ENCODE measurements at places on chromosomes 16 and 17. TPM values are rescaled to one million over a fixed set of nuclear protein-coding genes. Genes with fewer than 3 reads are reported as not detected.

- DNase-seq, result no peak
These were observed 17.2 kb downstream of the PRKCB start for GRCh38 chr16:23852794-23853562.

DNA sequence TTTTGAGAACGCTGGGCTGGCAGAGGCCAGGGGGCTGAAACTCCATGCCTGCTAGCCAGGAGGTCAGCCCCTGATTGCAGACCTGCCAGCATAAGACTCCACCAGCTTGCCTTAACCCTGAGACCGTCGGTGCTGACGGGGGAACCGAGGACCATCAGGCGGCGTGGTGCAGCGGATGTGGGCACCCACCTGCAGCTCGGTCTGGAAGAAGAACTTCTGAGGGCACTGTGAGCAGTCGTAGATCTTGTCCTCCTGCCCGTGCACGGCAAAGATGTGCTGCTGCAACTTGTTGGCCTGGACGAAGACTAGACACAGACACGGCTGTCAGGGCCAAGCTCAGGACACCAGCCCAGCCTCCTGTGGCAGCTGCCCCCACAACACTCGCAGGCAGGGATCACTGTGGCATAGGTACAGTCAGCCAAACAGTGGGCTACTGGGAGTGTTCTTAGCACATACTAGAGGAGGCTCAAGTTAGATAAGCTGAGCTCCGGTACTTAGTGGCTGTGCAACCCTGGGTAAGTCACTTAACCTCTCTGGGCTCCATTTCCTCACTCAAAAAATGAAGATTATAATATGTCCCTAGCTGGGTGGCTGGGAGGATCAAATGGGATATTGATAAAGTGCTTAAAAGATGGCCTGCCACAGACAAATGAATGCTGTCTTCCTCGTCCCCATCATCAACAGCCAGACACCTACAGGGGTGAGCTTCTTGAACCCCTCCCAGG lies 150.0 kb downstream of the C16orf78 start:
- DNase-seq, result no peak

DNA sequence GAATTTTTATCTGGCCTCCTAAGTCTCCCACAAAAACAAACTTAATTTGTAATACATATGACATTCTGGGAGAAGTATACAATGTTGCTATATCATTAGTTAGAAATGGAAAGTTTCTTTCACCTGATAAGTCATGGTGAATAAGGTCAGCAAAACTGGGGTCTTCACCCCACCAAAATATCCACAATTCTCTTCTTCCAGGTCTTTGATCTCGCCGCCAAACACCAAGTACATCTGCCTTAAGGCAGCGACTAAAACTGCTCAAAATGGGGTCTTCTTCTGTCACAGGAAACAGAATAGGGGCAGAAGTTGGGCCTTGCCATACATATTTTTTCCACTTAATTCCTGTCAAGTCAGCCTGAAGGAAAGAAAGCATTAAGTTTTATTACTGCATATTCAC lies 2.1 kb downstream of the MED13 start:
- no peak for DNase-seq

DNA sequence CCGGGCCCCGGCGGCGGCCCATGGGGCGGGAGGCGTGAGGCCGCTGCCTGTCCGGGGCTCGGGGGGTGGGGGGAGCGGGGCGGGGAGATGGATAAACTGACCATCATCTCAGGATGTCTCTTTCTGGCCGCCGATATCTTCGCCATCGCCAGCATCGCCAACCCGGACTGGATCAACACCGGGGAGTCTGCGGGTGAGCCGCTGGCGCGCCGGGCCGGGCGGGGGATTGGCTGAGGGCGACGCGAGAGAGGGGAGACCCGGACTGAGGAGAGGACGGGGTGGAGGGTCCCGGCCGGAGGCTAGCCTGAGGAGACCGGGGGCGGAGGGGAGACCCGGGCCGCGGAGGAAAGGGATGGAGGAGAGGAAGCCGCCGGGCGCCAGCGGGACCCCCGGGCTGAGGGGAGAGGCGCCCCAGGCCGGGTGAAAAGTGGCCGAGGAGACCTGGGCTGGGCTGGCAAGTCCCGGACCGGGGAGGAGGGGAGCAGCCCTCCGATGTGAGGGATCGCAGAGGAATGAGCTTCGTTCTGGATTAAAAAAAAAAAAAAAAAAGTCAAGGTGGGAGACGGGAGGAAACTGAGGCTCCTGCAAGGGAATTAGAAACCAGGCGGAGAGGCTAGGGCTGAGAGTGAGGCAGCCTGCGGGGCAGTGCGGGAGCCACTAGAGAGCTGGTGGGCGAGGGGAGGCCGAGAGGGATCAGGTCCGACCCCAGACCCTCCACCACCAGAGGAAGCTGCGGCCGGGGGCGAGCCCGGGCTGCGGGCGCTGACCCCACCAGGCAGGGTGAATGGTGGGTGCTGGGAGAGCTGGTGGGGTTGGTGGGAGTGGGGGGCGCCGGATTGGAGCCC lies 526 bp downstream of the MOSMO start:
- DNase-seq, result no peak

DNA sequence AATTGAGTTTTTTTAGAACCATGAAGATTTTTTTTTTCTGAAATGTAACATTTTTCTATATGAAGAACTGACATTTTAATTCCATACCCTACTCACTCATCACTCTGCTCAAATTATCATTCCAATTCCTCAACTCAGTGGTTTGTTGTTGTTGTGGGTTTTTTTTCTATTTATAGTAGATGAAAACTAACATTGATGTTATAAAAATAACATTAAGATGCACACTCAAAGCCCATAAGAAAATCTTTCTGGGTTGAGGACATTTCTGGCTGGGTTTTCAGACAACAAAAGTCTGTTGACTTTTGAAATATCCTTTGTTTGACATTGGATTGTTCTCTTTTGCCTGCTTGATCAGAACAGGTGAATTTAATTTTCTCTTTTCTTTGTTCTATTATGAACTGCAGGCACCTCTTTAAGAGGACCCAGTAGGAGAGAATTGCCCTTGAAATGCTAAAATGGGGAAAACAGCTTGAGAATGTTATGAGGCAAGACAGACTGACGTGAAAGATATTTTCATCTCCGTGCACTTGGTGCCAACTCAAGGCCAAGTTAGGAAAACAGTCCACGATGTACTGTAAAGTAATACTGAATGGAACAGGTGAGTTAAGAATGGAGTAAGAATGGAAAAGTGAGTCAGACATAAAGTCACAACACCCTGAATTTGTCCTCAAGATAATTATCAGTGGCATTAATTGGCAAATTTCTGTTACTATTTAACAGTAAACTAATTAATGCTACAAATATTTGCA lies 16.1 kb upstream of the ABCA5 start:
- no peak for DNase-seq

DNA sequence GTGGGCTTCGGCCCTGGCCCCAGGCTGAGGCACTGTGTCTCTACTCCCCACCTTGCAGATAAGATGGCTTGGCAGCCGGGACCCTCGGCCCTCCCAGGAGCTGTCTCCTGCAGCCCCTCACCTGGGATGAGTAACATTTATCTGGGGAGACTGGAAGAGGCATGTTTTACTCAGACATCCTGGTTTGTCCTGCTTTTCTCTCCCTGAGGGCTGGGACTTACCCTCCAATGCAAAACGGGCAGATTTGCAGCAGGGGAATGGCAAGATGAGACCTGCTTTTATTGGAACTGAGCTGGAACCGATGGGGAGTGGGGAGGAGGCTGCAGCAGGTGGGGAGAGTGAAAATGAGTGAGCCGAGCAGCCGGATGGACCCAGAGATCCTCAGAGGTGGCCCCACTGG lies 27.3 kb upstream of the UBE2G1 start:
- no peak for DNase-seq

- no peak for DNase-seq
These were observed 11.2 kb upstream of the DNAH17 start for GRCh38 chr17:78588258-78589030.

- peak; percentile 6 for DNase-seq
These were observed 4.4 kb downstream of the PRSS22 start for GRCh38 chr16:2853531-2854073.

GRCh38 chr17:45060382-45060796 lies 728 bp upstream of the NMT1 start:
- no peak for DNase-seq

GRCh38 chr16:88639231-88640038 lies 1.1 kb downstream of the IL17C start:
- DNase-seq, result no peak

GRCh38 chr17:1629504-1630310 lies 1.1 kb upstream of the SLC43A2 start:
- DNase-seq, result peak; percentile 73

DNA sequence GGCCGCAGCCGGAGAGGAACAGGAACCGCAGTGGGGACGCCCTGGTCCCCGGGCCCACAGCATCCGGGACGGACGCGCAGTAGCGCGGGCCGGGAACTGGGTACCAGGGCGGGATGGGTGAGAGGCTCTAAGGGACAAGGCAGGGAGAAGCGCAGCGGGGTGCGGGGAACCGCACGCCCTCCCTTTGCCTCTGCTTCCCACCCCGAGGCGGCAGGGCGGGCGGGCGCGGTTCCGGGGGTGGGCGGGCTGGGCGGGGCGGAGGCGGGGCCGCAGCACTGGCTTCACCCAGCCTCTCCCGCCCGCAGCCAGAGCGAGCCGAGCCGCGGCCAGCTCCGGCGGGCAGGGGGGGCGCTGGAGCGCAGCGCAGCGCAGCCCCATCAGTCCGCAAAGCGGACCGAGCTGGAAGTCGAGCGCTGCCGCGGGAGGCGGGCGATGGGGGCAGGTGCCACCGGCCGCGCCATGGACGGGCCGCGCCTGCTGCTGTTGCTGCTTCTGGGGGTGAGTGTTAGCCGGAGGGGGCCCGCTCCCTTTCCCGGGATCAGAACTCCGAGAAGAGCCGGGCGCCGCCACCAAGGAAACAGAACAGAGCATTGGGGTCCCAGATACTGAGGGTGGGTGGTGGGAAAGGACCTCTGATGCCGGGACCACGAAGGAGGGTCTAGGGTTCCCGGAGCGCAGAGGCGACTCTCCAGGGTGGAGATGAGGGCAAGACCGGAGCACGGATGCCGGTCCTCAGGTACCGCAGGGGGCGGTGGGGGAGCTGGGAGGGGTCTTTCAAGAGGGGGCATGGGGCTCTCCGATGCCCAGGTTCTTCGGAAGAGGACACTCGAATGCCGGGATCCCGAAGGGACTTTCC lies at the start of gene NGFR:
Gene NGFR (plus strand): TSS at position 308 of the 856 bp plus-strand sequence. CDS start 125 bp downstream, at position 433.
- DNase-seq, result peak; percentile 47

- DNase-seq, result peak; percentile 96
These were observed 10.2 kb upstream of the PRSS22 start for GRCh38 chr16:2867987-2868789.

DNA sequence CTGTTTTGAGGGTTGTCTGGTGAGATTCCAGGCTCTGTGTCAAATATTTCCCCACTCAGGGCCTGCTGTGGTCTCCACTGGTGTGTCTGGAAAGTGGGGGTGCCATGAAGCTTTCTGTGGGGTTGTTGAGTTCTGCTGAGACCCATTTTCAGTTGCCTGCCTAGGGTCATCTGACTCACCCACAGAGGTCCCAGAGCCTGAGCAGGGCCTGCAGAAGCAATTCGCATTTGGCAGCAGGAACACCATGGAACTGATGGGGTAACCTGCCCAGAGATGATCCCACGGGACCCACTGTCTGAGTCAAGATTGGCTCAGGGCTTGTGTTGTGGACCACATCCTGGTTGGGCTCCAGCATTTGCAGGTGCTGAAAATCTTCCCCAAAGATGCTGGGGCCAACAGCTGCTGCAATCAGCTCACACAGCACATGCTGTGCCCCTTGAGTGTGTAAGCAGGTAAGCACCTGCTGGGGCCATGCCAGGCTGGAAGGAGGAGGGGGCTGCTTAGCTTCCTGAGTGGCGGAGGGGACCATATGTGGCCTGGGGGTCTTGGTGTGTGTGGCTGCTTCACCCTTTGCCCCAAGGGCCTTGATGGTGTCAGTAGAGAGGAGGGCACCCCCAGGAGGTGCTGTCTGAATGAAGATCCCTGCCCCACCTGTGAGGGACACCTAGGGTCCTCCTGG lies 1726.1 kb downstream of the TP53TG3F start:
- DNase-seq, result no peak

DNA sequence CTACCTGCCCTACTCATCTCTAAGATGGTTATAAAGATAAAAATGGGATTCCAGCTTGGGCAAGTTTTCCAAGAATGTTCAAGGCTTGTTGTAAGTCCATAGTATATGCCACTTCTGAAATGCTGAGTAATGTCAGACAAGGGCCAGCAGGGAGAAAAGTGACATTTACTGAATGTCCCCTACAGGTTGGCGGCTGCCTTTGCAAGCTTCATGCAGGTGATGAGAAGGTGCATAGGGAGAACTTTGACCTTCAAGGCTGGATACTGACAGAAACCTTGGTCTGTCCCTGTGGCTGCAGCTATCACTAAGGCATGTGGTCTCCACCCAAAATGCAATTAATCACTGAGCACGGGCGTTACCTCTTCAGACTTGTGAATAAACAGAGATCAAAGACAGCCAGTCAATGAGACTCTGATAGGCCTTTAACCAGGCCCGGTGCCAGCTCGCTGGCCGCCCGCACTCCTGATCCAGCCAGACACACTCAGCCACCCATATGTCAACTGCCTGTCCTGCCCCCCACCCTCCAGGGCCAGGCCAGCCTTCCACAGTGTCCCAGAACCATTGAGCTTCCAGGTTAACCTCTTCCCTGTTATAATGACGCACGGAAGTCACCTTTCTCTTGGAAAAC lies 26.8 kb upstream of the AXIN2 start:
- DNase-seq, result no peak

- DNase-seq, result no peak
These were observed 225.0 kb downstream of the C16orf78 start for GRCh38 chr16:49598383-49599170.

DNA sequence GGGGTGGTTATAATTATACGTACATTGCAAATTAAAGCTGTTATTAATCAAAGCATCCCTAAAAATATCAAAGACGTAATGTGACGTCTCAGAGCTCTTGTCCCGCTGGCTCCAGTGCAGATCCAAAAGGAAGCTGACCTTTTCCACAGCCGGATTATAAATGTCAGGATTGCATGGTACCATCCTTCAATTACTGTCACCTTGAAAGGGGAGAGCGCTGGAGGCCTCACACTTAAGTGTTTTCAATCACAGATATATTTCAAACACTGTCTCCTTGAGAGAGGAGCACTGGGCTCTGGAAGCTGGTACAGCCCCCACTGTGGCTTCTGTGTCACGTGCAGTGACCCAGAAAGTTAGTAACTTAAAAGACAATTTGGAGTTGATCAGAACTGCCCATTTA lies 94.2 kb downstream of the AIPL1 start:
- no peak for DNase-seq

GRCh38 chr17:38748892-38749222 lies 721 bp upstream of the PCGF2 start:
- DNase-seq, result no peak

GRCh38 chr17:28372203-28372944 lies 880 bp downstream of the SARM1 start:
- no peak for DNase-seq

GRCh38 chr16:3047387-3047720 lies 993 bp downstream of the MMP25 start:
- DNase-seq, result no peak

DNA sequence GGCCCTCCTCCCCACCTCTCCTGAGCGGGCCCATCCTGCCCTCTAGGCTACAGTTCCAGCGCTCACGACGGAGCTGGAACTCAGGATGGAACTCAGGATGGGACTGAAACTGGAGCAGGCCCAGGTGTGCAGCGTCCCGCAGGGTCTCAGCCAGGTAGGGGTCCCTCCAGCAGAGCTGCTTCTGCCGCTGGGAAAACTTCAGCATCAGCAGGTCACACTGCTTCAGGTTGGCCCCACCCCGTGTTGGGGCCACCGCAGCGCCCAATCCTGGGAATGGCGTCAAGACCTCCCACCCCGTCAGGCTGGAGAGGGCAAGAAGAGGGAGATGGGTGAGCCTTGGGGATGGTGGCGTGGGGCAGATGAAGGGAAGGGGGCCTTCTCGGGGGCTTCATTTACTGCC lies 62.6 kb upstream of the TMEM97 start:
- DNase-seq, result no peak

Gene GRB7
- total RNA-seq, result not detected

Gene TNP2
- total RNA-seq, result not detected

Gene KRTAP3-2
- not detected for total RNA-seq

Gene SHISA9
- total RNA-seq, result not detected

Gene CCL17
- total RNA-seq, result not detected

Gene CORO6
- 1.6 TPM for total RNA-seq

Measured in CD4-positive, alpha-beta memory T cell (primary cell).